AG04450 (cell line): ENCODE measurements at places on chromosomes 3 and 15. TPM values are rescaled to one million over a fixed set of nuclear protein-coding genes. Genes with fewer than 3 reads are reported as not detected.
A peak's percentile ranks its signal among the peaks of the same experiment; 100 is the strongest.

Gene HYAL1
- polyA plus RNA-seq, result 0.25 and 0.32 TPM in 2 replicates

Gene SMAD6
- polyA plus RNA-seq, result 1.8 and 2.2 TPM in 2 replicates

Gene TTLL13
- polyA plus RNA-seq, result 0.04 and 0.07 TPM in 2 replicates

GRCh38 chr15:29045717-29046116 is 159.9 kb downstream of the APBA2 start:
- DNase-seq, result no peak

GRCh38 chr3:128408693-128409623 is 57.7 kb downstream of the DNAJB8 start:
- DNase-seq, result no peak

DNA sequence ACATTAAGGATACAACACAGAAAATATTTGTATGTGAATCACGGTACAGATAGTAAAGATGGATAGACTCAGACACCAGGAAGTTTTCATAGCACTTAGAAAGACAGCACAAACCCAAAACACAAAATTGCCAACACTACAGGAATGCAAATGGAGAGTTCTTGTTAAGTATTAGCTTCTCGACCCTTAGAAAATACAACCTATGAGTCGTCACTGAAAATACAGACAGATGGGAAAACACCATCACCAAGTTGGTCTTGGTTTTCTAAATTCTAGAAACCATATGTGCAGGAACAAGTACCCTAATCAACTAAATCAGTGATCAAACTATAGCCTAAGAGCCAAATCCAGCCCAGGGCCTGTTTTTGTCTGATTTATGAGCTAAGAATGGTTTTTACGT is 50.7 kb downstream of the PEAK1 start:
- DNase-seq, result peak; percentile 7

GRCh38 chr3:147940405-147941193 is 531.4 kb downstream of the ZIC1 start:
- DNase-seq, result no peak

- DNase-seq, result peak; percentile 32
These were observed 74.9 kb upstream of the MFGE8 start for GRCh38 chr15:88987934-88988671.

GRCh38 chr3:26369133-26369532 is 253.4 kb upstream of the LRRC3B start:
- no peak for DNase-seq

GRCh38 chr3:15899388-15899787 is 101.6 kb upstream of the ANKRD28 start:
- DNase-seq, result peak; percentile 26

Gene ROPN1B
- not detected in 2 replicates for polyA plus RNA-seq

- DNase-seq, result no peak
These were observed 22.3 kb upstream of the EIF1B start for GRCh38 chr3:40287248-40287647.

Gene PLD1
- polyA plus RNA-seq, result 13.9 and 20.2 TPM in 2 replicates

Gene GABRA5
- 3.5 and 3.6 TPM in 2 replicates for polyA plus RNA-seq

DNA sequence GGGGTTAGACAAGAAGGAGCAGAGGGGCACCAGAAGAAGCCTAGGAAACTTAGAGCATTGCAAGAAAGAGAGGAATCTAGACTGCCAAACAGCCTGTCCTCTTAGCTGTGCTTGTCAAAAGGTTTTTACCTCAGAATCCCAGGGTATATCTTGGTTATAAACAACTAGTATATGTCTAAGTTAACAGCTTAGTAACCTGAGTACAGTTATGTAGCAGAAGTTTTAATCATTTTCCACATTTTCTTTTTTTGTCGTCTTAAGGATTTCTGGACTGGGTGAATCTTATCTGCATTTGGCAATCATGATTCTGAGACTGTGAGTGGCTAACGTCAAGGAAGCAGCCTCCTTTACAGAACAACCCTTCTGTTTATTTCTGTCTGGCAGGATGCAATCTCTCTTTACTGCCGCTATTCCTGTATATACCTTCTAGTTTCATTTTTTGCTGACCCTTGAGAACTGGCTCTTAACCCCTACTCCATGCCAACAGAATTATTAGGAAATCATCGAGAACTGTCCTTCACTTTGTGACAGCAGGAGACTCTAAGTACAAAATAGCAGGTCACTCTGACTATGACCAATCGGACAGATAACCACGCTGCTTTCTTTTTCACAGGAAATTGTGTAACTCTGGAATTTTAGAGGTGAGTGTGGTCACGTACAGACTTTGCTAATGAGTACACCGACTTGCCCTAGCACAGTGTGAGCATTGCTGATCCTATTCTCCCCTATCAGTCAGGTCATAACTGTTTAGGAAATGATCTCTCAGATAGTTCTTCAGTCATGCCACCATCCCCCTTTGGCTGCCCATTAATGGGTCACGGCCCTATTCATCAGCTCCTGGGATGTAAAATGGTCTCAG is 3.3 kb upstream of the CP start:
- DNase-seq, result peak; percentile 43

- DNase-seq, result no peak
These were observed 121.9 kb downstream of the ABI3BP start for GRCh38 chr3:100871306-100871705.
